ENCODE measurements at places on chromosomes 6 and 20.

GRCh38 chr6:133965817-133966360 lies 12.9 kb downstream of the TBPL1 start:
- no peak for DNase-seq

- no peak for DNase-seq
Measured at GRCh38 chr20:61734733-61735502, 330.8 kb downstream of the TAF4 start.

DNA sequence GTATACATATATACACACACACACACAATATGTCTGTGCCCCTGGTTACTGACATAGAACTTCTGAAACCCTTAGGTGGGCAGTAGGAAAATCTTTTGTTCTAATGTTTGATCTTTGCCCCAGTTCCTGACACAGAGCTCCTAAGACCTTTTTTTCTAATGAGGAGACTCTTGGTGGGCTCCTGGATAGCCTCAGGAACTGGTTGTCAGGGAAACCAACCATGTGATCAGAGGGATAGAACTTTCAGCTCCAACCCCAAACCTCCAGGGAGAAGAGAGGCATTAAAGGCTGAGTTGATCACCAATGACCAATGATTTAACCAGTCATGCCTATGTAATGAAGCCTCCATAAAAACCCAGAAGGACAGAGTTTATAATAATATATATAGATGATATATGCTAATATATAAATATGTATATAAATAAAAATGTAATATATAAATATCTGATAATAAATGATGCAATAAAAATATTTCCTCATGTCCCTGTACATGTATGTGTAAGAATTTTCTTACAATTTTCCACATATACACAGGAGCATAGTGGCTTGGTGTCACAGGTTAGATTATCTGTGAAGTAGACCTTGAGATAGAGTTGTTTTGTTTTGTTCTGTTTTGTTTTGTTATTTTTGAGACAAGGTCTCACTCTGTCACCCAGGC lies 93.3 kb downstream of the GPX5 start:
- DNase-seq: no peak

DNA sequence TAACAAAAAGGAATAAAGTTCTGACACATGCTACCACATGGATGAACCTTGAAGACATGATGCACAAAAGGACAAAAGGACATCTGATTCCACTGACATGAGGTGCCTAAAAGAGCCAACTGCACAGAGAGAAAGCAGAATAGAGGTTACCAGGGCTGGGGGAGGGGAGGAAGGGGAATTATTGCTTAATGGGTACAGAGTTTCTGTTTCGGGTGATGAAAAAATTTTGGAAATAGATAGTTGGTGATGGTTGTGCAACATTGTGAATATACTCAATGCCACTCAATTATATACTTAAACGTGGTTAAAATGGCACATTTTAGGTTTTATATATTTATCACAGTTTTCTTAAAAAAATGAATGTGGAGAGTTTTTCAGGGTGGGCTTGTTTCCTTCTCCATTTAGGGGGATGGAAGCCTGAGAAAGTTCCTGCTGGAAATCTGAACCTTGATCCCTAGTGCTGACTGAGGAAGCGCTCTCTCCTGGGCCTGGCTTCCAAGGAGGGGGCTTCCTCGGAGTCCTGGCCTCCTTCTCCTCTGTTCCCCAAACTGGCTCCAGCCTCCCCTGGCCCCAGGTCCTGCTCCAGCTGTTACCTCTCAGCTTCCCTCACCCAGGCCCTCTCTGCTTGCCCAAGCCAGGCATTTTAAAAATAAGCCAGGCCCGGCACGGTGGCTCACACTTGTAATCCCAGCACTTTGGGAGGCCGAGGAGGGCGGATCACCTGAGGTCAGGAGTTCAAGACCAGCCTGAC lies 79.2 kb downstream of the NOL4L start:
- no peak for DNase-seq

DNA sequence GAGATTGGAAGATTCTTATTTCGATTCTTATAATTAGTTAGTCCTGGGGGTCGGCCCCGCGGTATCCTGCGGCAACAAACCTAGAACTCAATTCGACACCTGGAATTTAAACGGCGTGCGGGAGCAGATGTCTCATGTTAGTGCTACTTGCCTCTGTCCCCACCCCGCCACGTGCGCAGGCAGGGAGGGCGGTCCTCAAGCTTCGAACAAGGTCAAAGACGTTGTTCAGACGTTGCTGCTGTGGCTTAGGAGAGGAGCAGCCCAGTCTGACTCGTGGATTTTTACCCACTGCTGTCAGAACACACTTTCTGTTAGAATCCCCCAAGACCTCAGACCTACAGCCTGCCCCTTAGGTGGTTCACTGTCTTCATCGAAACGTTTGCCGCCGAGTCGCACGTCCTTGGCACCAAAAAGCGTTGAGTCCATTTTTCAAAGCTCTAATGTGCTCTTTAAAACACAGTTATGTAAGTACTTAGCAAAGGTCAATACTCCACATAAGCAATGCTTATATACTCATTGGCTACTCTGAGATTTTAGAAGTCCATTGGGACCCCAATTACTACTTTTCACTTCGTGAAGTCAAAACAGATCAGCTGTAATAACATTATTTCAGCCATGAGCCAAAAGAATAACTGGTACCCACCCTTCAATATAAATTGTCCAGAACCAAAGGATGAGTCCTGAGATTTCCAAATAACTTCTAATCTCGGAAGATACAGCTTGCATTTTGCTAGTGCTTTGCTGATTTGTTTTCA lies 2.7 kb upstream of the C6orf62 start:
- DNase-seq: no peak

GRCh38 chr20:52924411-52925271 lies 47.5 kb upstream of the TSHZ2 start:
- no peak for DNase-seq

- no peak for DNase-seq
Measured at GRCh38 chr6:129368076-129368475, 341.9 kb downstream of the ARHGAP18 start.

DNA sequence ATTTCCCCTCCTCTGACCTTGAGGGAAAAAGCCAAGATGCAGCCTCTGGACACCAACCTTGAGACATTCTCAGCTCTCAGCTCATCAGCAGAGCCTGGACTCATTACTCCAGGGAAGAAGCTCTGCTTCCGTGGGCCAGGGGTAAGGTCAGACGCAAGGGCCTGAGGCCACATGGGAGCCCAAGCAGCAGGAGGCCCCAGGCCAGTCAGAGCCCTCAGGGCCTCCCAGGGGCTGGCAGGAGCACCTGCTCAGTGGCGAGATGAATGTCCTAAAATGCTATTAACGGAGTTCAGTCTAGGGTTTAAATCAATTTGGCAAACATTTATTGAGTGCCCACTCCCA lies 208.6 kb downstream of the ERMARD start:
- DNase-seq: no peak

DNA sequence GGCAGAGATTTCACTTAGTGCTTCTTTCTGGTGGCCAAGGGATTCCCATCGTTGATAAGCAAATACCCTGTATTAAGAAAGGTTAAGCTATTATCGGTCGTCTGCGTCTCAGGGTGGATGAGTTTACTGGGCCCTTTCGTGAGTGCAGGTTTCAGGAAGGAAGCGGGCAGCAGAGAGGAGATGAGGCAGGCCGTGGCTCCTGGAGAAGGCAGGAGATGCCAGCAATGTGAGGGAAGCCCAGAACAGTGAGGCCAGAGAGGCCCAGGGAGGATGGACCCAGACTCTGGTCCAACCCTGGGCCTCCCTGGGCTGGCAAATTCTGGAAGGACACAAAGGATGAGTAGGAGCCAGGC lies 11.2 kb downstream of the TFEB start:
- DNase-seq: no peak

DNA sequence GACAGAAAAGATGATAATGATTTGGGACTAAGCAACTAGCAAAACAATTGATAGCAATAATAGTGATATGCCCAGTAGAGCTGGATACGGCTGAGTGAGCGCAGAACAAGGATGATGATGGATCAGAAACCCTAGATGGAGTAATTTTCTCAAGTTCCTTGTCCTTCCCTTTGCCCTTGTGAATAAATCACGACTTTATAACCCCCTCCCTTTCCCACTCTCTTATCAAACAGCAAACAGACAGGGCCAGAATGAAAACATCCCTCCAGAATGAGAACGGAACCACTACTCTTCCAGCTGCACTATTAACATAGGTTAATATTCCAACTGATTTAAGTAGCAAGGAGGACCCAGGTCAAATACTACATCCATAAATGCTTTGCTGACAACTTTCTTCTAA lies 1.3 kb upstream of the MTFR2 start:
- no peak for DNase-seq

DNA sequence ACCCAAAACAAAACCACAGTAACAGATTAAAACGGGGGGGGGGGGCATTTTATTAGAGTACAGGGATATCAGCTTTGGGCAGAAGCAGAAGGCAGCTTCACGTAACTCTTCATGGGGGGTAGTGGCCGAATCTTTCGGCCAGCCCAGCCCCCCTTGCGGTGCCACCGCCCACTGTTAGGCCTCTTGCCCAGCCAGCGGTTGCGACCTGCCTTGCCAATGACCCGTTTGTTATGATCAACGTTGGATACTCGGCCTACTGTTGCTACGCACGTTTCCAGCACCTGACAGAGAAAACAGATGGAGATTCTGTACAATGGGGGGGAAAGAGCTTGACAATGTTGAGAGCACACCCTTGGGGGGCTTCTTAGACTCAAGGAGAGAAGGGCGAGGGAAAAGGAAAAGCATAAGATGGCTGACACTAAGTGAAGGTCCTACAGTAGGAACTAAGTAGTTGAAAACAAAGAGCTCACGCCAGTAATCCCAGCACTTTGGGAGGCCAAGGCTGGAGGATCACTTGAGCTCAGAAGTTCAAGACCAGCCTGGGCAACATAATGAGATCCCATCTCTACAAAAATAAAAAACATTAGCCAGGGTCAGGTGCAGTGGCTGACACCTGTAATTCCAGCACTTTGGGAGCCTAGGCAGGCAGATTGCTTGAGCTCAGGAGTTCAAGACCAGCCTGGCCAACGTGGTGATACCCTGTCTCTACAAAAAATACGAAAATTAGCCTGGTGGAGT lies 724 bp upstream of the CUL7 start:
- no peak for DNase-seq

DNA sequence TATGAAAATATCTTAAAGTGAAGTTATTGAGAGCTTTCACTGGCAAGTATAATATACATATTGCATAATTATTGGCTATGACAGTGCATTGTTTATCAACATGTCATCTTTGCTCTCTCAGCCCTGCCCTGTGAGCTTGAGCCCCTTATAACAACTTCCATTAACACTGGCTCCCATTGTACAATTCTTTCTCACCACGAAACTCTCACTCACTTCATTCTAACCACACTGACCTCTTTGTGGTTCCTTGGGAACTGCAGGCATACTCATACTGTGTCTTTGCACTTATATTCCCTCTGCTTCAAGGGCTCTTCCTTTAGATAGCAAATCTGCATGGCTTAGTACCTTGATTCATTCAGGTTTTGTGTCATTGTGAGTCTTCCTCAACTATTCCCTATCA lies 411.8 kb downstream of the CDKAL1 start:
- DNase-seq: no peak

DNA sequence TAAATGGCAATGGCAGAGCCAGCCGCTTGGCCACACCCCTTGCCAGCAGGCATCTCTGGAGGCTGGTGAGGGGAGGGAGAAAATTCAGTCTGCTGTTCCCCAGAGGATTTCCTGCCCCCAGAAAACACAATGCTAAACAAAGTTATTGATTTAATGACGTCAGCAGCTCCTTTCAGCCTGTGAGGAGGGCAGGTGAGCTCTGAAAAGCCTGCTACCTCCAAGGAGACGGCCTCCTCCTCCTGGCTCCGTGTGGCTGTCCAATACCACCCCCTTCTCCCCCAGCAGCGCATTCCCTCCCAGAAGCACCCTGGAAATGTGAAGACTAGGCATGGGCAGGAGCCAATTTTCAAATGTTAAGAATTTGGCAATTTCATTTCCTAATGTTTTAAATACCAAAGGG lies 393.1 kb downstream of the ZFAND3 start:
- DNase-seq: no peak

DNA sequence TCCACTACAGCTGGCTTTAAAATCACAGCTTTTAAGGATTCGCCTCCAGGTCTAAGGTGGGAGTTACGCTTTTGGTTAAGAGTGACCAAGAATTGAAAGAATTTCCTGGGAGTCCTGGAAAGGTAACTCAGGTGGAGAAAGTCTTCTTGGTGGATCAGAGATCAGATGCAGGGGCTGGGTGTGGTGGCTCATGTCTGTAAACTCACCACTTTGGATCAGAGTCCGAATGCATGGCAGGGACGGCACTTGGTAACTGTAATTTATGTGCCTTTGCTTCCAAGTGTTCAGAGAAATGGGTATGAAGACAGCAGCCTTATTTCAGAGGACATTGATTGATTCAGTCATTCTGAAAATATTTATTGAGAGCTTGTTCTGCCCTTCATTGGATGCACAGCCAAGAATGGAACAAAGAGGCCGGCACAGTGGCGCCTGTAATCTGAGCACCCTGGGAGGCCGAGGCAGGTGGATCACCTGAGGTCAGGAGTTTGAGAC lies 18.0 kb upstream of the JARID2 start:
- no peak for DNase-seq

DNA sequence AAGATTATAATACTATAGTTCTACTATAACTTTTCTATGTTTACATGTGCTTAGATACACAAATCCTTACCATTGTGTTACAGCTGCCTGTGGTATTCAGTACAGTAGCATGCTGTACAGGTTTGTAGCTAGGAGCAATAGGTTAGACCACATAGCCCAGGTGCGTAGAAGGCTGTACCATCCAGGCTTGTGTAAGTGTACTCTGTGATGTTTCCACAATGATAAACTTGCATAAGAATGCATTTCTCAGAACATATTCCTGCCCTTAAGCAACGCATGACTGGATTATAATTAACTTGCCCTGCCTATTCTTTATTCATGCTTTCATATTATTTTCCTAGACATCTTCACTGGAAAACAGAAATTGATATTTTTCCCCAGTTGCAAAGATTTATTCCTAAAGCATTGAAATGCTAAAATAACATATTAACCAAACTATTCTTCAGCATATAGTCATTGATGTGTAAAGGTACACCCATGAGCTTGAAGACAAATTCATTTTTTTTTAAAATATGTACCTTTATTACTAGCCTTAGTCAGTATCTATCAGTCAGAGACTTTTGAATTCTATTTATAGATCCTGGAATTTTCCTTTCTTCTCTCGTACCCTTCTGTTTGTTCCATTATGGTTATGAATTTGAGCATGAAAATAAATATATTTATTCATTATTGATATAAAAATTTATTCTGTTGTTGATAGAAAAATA lies 7.2 kb upstream of the CTAGE9 start:
- no peak for DNase-seq

- DNase-seq: no peak
Measured at GRCh38 chr6:120945905-120946594, 388.2 kb downstream of the TBC1D32 start.

DNA sequence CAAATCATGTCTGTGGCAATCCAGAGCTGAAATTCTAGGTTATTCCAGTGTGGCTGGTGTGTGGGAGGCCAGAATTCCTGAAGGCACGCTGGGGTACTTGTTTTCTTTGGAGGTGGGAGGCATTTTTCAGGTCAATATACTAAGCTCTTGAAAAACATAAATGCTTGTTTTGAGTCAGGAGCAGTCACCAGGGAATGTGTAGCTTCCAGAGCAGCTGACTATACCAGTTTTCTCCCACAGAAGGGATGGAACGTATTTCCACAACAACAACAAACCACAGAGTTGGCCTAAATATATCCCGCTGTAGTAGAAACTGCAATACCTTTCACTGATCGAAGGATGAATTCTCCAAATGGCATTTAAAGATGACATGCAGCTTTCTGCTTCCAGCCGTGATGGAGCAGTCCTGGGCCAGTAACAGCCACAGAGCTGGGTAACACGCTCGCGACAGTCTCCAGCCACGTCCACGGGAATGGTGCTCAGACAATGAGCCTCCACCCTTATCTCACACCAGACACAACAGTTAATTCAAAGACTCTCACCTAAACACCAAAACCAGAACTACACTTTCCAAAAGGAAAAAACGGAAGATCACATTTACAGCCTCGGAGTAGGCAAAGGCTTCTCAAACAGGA lies 23.2 kb downstream of the CHRNA4 start:
- no peak for DNase-seq
